Amniotic stem cell (primary cell): ENCODE measurements at places on chromosomes 16 and 17.
A peak's percentile ranks its signal among the peaks of the same experiment; 100 is the strongest.

GRCh38 chr16:29900102-29900887, at the start of gene ASPHD1:
Gene ASPHD1, plus strand, starts transcription at chr16:29900488. Its CDS starts 484 bp downstream, at chr16:29900972.
- DNase-seq = peak; percentile 52

DNA sequence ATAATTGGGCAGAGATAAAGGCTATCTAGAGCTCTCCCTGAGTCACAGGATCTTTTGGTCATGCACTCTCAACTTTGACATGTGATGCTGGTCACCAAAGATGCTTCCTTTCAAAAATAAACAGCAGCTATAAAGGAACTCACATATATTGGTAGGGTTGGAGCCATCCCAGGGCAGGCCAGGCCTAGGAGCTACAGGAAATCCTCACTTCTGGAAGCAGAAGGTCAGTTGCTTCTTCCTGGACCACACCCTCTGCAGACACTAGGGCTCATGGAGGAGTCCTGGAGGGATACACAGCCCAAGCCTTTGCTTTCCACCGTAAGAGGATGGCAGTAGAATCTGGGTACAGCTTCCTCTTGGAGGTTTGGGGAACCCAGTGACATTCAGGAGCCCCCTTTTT, 24.6 kb downstream of the SOST start:
- DNase-seq = no peak

GRCh38 chr17:44467108-44467507, 36.1 kb downstream of the GPATCH8 start:
- no peak for DNase-seq

DNA sequence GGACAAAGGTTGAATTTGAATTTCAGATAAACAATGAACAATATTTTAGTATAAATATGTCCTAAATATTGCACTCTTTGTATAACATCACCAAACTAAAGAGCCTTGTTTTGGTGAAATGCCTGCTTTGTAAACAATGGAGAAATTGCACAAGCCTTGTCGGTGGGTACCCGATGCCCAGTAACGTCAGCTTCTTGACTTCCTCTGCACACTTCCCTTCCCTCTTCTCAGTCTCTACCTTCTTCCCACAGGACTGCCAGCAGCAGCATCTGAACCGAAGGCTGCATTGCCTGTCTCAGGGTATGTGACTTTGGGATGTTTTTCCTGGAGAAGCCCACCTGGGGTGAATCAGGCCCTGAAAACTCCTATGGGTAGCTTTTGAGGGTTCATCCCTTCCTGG, 113.9 kb downstream of the UTP18 start:
- DNase-seq = no peak

GRCh38 chr16:50479771-50480170, 68.4 kb upstream of the NKD1 start:
- no peak for DNase-seq
